ENCODE measurements at places on chromosomes 2 and 18.

- DNase-seq, result no peak
Measured at GRCh38 chr18:48138660-48139430, 208.4 kb upstream of the SMAD2 start.

DNA sequence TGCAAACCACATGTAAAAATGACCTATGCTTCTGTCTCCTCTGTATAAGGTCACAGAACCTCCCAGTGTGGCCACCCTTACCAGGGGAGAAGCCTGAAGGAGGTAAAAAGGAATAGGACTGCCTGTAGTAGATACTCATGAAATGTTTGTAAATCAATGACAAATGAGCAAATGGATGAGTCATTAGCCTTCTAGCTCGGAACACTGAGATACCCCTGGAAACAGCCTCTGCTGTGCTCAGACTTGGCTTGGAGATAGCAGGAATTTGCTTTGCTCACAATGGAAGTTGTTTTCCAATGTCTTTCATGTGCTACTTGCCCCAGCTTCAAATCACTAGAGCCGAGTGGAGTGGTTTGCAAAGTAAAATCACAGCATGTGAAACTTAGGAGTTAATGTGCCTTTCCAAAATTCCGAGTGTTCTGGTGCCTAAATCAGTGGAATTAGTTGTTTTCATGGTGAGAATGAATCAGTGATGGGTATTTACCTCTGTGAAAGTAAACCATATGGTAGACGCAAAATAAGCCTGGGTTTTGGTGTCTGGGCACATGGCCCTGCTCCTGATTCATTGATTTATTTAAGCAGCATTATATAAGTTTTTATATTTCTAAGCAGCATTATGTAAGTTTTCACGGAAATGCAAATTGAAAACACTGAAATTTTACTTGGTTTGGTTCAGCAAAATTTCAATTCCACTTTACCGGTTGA is 154.0 kb upstream of the MAP3K20 start:
- DNase-seq, result no peak

GRCh38 chr2:85355073-85355410 is 473 bp downstream of the ELMOD3 start:
- no peak for DNase-seq

GRCh38 chr2:18005411-18005810 is 126.9 kb downstream of the KCNS3 start:
- no peak for DNase-seq

DNA sequence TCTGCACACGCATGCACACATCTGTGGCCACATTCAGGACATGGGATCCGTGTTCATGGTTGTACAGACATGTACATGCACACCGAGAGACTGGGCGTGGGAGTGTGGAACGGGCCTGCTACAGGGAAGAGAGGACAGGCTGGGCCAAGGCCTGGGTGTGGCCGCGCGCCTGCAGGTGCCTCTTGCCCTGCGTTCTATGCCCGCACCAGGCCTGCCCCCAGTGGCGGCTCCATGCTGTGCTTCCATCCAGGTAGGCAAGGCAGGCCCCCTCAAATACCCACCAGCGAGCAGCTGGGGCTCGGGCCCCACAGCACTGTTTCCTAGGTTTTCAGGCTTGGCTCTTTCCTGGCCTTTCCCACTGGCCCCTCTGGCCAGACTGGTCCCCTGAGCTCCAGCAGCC is 15.5 kb upstream of the PTMA start:
- DNase-seq, result no peak

- DNase-seq, result no peak
Measured at GRCh38 chr2:226247289-226248275, 552.0 kb downstream of the IRS1 start.

- peak; percentile 60 for DNase-seq
Measured at GRCh38 chr18:9348079-9348671, 13.6 kb downstream of the TWSG1 start.

DNA sequence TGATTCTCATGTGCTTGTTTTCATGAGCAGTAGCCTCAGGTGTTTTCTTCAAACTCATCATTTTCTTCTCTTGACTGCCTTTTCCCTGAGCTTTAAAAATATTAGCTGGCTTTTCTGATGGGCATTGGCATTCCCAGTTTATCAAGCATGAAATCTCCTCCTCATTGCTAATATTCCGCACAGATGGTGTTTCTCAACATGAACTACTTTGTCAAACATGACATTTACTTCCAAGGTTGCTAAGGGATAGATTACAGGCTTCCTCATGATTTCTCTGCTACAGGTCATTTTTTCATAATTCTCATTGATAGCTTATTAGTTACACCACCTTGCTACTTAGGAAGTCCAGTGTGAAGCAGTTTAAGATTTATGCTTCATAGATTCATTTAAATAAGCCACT is 1116.9 kb upstream of the CNTNAP5 start:
- DNase-seq, result no peak

- DNase-seq, result no peak
Measured at GRCh38 chr2:143254110-143254509, 124.9 kb downstream of the ARHGAP15 start.

DNA sequence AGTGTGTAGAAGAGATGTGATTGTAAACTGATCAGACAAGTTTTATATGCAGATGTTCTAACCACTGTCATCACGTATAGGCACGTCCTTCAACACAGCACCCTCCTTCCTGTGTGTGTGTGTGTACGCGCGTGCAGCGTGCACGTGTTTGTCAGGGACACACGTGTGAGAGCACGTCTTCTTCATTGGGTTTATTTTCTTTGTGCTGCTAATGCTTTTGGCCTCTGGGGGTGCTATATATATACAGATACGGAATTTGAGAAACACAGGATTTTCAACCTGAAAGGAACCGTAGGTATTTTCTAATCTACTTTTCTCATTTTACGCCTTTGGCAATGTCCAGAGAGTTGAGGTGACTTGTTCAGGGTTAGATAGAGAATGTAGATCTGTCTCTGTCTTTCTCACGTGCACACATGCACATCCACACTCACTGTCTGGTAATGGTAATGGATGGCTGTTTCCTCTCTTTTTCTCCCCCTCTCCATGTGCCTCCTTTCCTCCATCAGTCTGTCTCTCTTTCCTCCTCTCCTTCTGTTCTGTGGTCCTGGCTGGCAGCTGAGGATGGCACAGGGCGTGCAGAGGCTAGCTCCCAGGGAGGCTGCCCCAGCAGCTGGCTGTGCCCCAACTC is 13.4 kb upstream of the CELF4 start:
- DNase-seq, result no peak

DNA sequence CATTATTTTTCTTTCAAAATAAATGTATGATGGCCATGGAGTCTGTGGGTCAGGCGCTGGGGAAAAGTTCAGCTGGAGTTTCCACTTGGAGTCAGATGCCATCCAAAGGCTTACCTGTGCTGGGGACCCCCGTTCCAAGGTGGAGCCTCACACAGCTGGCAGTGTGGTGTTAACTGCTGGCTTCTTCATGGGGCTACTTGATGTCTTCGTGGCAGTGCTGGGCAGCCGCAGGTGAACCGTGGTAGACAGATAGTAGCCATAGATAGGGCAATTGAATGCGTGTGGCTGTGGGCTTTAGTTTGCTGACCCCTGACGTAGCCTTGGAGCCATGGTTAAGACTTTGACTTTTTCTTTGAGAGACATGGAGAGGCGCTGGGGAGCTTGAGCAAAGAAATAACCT is 83.1 kb downstream of the HS6ST1 start:
- DNase-seq, result no peak

DNA sequence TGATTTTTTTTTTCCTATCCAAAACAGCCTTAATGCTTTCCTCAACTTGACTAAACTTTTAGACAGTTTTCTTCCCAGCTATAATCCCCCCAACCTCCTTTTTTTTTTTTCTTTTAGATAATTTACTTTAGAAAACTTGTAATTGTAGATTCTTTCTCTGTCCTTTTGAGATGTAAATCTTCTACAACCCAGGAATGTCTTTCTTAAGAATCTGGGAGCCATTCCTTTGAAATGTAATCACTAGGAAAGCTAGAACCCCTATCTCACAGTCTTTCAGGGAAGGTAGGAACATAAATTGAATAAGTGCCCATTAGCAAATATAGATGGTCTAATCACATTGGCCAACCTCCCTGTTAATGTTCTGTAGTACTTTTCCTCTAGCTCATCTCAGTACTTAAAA is 285.4 kb downstream of the NUP35 start:
- DNase-seq, result no peak

All from GM12878 (cell line).